ENCODE measurements at places on chromosomes 11 and 22.

- no peak for DNase-seq
Observed at GRCh38 chr11:45024846-45025588, 74.3 kb upstream of the TP53I11 start.

DNA sequence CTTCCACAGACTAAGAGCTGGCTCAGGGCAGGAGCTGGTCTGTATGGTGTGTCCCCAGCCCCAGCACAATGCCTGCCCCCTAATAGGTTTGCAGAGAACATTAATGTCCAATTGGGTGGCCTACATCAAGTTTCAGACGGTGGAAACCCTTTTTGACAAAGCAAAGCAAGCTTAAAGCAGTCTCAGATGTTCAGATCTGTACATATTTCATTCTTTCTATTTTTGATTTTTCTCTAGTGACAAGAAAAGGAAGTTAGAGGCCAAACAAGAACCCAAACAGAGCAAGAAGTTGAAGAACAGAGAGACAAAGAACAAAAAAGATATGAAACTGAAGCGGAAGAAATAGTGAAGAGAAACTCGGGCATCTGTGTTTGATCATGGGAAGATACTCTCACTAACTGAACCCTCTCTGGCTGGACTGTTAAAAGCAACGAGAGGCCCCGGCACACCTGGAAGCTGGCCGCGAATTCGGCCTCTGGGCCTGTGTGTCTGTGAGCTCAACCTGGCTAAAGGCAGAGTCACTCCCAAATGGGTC is 40.5 kb downstream of the NAT10 start:
- DNase-seq = no peak

DNA sequence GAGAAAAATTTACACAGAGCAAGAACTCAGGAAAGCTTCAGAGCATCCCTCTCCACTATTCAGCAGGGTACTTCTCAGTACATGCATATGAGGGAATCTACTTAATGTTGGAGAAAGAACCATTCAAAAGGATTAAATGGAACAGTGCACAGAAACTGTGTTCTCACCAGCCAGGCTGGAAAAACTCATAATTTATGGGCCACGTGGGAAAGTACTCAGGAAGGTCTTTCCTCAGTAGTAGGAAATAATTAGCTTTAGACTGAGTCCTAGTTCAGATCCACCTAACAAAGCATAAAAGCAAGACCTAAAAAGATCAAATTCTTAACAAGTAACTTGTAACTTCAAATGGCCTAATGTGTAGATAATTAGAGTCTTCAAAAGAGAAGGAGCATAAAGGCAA is 134.0 kb downstream of the FAM76B start:
- DNase-seq = no peak

GRCh38 chr22:18022876-18023275 is 1.5 kb downstream of the MICAL3 start:
- no peak for DNase-seq

DNA sequence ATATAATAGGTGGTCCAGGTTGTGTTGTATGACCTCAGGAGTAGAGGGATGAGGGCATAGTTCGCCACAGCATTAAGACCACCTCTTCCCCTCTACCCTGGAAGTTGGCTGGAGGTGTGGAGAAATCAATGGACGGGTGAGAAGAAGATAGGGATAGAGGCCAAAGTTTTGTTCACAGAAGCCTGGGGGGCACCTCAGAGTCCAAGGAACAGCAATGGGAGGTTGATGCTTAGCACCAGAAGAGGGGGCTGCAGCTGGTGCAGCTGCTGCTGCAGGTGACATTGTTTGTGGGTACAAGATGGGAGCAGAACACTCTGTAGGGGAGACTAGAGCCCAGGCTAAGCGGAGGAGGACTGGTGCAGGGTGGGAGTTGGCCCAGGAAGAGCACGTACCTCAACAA is 31.2 kb upstream of the SPON1 start:
- DNase-seq = no peak

DNA sequence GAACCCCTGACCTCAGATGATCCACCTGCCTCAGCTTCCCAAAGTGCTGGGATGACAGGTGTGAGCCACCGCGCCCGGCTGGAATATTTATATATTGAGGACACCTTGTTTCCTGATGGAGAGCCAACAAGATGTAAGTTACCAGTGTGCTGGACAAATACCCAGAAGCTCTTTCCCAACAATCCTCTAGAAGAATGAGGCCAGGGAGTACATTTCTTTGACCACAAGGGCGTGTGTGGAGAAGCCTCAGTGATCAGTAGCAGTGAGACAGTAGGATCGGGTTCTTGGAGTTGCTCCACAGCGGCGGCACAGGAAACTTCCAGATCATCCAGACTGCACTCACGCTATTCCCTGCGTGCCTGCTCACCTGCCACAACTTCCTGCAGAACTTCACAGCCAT is 10.3 kb upstream of the POLA2 start:
- DNase-seq = no peak

DNA sequence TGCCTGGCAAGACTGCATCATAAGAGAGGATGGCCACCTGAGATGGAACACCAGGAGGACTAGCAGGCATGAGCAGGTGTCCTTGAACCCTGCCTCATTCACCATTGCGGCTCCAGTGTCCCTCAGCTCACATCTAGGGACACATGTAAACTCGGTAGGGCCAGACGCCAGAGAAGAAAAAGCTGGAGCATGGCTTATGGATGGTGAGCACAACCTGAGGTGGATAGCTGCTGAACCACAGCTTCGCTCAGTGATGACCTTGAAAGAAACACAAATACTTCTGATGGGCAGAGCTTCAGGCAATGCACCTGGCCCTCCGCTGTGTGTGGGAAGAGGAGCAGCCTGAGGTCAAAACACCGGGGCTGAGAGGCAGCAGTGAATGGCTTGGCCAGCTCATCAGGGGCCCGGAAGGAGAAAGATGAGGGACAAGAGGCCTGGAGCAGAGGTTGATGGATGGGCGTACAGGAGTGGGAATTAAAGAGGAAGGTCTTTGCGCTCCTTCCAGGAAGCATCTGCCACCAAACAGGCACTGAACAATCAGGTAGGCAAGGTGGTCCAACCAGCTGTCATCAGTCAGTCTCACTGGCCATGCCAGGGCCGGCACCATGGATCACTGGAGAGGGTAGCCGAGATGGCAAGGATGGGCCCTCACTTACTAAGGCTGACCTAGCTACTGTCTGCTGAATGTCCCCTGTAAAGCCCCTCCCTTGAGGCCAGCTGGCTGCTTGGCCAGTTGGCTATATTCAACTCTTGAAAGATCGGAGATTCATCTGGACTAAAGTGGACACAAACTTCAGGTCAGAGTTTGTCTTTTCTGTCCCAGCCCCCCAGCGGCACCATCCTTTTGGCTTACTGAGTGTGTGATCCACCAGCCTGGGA is 89.7 kb downstream of the MYEOV start:
- DNase-seq = no peak

- DNase-seq = no peak
Observed at GRCh38 chr22:46008291-46008690, 31.3 kb upstream of the WNT7B start.

DNA sequence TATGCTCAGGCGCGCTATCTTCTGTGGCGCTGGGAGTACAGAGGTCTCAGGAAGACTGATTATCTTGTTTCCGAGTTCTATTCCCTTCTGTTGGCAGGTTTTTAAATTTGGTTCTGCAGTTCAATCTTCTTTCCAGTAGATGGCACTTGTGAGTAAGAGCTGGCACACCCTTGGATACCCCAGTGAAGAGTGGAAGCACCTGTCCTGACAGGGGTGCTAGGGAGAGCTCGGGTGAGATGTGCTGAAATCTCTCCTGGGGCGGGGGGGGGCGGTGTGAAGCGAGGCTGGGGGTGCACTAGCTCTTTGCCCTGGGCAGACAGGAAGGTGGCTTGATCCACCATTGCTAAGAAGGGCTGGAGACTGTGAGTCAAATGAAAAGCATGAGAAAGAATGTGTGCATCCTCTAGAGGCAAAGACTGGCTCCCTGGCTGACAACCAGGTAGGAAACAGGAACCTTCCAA is 679.9 kb upstream of the CCDC179 start:
- peak; percentile 68 for DNase-seq

DNA sequence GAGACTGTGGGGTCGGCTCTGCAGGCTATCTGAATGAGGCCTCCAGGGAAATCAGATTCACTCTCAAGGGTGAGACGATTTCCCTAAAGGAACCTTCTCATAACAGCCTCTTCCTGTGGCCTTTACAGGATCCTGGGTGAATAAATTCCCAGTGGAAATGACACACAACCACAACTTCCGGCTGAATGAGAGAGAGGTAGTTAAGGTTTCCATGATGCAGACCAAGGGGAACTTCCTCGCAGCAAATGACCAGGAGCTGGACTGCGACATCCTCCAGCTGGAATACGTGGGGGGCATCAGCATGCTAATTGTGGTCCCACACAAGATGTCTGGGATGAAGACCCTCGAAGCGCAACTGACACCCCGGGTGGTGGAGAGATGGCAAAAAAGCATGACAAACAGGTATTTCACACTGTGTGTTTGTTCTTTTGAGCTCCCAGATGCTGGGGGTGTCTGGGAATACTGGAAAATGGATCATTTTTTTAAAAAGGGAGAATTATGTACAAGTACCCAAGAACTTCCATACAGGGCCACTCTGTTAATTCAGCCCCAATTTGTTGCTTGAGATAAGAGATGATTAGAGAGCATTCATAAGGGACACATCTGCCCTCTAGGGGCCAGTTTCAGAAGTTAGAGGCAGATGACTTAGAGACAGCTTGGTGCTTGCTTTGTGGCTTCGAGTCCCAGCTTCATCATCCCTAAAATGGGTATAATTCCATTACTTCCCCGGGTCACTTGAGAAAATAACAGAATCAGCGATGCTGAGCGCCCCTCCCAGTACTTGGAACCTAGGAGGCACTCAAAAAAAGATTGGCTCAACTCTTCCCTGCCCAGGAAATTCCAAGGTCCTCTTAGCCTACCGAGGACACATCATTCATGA is 10.2 kb downstream of the SERPIND1 start:
- DNase-seq = peak; percentile 74

- DNase-seq = no peak
Observed at GRCh38 chr11:71465054-71465453, 12.1 kb downstream of the NADSYN1 start.

DNA sequence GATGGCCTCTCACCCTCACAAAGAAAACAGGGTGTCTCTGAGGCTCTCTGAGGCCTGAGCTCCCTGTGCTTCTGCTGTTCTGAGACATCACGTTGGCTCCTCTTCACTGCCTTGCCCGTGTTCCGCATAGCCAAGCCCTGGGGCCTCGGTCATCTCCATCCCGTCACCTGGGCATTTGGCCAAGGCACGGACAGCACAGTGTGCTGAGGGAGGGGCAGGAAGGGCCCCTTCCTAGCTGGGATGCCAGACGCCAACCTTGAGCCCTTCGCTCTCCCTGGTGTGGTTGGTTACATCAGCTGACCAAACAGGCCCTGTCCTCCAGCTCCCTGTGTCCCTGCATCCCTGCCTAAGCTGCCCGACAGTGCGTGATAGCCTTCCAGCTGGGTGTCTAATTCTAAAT is 25.9 kb downstream of the MOV10L1 start:
- no peak for DNase-seq

DNA sequence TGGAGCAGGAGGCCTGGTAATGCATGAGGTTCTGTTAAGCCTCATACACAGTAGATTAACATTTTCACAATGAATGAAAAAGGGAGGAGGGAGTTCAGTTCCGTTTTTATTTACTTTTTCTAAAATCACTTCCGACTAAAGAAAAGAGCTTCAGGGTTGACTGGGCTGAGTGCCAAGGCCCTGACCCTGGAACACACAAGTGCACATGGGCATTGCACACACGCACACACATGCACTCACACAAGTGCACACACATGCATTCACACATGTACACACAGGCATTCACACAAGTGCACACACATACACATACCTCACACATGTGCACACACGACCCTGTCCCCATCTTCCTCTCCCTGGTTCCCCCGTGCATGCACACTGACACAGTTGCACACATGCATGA is 303.3 kb downstream of the BRD1 start:
- no peak for DNase-seq

DNA sequence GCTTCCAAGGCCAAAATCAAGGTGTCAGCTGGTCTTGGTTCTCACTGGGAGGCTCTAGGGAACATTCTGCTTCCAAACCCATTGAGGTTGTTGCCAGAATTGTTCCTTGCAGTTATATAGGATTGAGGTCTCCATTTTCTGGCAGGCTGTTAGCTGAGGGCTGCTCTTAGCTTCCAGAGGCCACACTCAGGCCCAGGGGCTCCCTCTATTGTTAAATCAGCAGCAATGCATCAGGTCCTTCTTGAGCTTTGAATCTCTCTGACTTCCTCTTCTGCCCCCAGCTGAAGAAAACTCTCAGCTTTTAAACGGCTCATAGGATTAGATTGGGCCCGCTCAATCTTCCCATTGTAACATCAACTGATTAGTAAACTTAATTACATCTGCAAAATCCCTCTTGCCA is 39.3 kb upstream of the BSX start:
- peak; percentile 83 for DNase-seq

DNA sequence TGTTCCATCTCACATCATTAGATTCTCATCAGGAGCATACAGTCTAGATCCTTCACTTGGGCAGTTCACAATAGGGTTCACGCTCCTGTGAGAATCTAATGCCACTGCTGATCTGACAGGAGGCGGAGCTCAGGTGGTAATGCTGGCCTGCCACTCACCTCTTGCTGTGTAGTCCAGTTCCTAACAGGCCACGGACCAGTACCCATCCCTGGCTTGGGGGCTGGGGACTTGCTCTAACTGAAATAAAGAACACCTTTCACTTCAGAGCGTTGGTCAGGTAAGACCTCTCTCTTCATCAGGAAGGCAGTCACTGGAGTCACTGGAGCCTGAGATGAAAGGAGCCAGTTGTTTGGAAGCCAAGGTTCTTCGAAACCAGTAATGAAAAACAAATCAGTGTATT is 41.7 kb downstream of the PRMT3 start:
- no peak for DNase-seq

GRCh38 chr11:73759610-73760134 is 1.2 kb downstream of the RAB6A start:
- DNase-seq = no peak

DNA sequence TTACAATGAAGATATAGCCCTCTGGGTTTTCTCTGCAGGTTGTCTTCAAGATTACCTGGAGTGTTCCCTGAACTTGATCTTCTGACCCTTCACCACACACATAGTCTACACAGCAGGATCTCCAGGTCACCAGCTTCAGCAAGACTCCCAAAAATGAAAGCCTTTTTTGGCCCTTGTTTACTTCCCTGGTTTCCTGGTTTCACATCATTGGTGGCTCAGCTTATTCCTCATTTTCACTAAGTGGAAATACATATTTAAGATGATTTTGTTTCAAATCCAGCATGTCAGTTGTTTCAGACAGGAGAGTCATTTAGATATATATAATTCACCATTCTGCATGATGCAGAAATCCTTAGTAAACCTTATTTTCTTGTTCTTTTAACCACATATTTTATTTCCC is 41.6 kb upstream of the MPEG1 start:
- no peak for DNase-seq

GRCh38 chr11:34706709-34707461 is 86.0 kb downstream of the EHF start:
- DNase-seq = no peak

DNA sequence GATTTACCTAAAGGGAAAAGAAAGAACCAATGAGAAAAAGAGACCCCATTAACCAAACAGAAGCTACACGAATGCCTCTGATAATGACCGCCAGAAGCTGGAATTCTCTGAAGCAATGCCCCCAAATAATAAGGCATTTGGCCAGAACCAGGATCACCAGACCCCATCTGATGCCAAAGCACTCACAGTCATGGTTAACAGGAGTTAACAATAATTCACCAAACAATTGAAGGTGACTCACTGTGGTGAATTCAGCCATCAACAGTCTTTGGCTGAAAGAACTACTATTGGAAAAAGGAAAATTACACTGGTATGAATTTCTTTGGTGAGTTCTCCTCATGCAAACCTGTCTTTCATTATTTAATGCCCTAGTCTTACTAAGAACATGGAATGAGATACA is 21.9 kb upstream of the NFRKB start:
- DNase-seq = no peak
